ENCODE measurements at places on chromosomes 16 and 17. TPM values are rescaled to one million over a fixed set of nuclear protein-coding genes. Genes with fewer than 3 reads are reported as not detected.

DNA sequence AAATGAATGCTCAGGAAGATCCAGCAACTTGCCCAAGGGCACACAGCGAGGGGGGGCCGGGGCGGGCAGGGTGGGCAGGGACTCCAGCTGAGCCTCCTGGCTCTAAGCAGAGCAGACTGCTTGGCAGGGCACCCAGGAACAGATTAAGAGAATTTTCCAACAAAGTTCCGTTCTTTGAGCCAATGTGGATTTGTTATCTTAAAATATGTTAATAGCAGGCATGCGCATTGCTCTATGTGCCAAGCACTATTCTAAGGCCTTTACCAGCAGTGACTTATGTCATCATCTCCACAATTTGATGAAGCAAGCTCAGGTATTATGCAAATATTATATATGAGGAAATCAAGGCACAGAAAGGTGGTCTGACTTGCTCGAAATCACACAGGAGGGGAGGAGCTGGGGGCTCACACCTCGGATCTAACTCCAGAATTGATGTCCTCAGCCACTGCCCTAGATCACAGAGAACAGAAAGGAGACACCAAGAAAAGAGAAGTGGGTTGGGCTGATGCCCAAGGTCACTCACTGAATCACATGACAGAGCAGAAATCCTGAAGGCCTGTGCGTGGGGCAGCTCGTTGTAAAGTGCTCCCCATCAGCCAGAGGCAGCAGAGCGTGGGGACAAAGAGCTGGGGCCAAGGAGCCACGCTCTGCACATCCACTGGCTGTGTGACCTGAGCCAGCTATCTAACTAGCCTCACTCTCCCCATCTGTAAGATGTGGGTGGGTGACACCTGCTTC, 23.2 kb upstream of the MEAK7 start:
- peaks cover 2% of the 10 kb centered on the region for H3K36me3 ChIP-seq
- no peak overlapping the region for H3K27ac ChIP-seq
- no peak overlapping the region for H3K4me3 ChIP-seq
- H3K4me1 ChIP-seq: peaks cover 26% of the 10 kb centered on the region

DNA sequence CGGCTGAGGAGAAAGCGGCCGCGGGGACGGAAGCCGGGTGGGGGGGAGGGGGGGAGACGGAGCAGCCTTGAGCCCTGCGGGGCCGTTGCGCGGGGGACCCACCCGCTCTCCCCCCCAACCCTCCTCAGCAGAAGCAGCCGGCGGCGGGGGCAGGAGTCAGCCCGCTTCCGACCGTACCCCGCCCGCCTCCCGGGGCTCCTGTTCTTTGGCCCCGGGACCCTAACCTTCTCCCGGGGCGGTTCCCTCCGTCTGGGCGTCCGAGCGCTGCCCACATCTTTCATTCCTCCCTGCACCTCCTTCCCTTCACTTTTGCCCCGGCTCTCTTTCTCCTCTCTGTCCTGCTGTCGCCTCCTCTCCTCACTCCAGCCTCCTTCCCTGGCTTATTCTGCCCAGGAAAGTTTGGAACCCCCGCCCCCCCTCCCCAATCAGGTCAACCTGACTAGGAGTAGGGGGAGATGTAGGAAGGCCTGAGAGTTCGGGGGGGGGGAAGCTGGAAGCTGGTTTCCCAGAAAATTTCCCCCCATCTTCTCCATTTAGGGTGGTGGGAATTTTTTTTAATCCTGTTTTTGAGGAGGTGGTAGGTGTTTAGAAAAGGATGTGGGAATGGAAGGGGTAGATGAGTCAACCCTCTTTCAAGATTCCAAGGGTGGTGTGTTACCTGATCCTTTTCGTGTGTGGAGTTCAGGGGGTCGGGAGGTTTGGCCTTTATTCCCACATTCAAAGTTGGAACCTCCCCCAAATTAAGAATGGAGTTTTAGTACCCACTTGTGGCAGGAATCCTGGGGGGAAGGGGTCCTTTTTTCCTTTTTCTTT, 427 bp upstream of the NLK start:
- H3K27ac ChIP-seq: peak overlapping the region; percentile 78
- DNase-seq: no peak
- H3K4me3 ChIP-seq: peak overlapping the region; percentile 87
- H3K36me3 ChIP-seq: peaks cover 3% of the 10 kb centered on the region
- H3K27me3 ChIP-seq: no peaks in the 10 kb centered on the region

- no peaks in the 10 kb centered on the region for H3K27me3 ChIP-seq
- DNase-seq: no peak
- peaks cover 40% of the 10 kb centered on the region for H3K4me1 ChIP-seq
- H3K27ac ChIP-seq: peak overlapping the region; percentile 89
- peaks cover 5% of the 10 kb centered on the region for H3K36me3 ChIP-seq
Measured at GRCh38 chr17:29390851-29391631, 878 bp downstream of the TAOK1 start.

GRCh38 chr17:80871341-80871740, 120.3 kb upstream of the CHMP6 start:
- no peak overlapping the region for H3K27ac ChIP-seq
- no peaks in the 10 kb centered on the region for H3K27me3 ChIP-seq
- DNase-seq: no peak
- peaks cover 3% of the 10 kb centered on the region for H3K36me3 ChIP-seq
- peaks cover 36% of the 10 kb centered on the region for H3K4me1 ChIP-seq

DNA sequence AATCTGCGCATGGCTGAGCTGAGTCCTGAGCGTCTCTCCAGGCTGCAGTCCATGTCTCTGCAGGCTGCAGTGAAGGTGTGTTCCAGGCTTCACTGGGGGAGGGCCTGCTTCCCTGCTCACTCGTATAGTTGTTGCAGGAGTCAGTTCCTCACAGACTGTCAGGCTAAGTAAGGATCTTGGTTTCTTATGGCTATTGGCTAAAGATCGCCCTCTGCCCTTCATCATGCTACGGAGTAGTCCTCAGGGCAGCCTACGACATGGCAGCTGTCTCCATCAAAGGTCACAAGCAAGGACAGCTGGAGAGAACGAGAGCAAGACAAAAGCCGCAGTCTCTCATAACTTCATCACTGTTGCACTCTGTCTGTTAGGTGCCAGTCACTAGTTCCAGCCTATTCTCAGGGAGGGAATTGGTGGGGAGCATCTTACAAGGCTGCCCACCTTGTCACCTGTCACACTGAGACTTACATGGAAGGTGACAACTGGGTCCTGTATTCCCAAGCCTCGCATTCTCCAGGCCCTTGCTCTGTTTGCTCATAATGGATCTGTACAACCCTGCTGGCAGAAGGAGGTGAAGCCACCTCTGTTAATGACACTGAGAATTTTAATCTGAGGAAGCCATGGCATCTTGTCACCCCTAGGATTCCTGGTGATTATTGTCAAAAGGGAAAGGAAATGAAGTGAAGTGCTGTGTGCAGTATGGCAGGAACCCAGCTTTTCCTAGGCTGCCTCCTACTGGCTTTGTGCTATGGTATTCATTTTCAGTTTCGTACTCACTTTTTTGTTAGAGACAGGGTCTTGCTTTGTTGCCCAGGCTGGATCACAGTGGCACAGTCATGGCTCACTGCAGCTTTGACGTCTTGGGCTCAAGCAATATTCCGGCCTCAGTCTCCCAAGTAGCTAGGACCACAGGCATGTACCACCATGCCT, 43.4 kb downstream of the MFSD11 start:
- peaks cover 5% of the 10 kb centered on the region for H3K4me1 ChIP-seq
- no peaks in the 10 kb centered on the region for H3K27me3 ChIP-seq
- no peak overlapping the region for H3K4me3 ChIP-seq
- no peak overlapping the region for H3K27ac ChIP-seq
- peaks cover 23% of the 10 kb centered on the region for H3K36me3 ChIP-seq

GRCh38 chr17:622356-622755, 92.3 kb downstream of the VPS53 start:
- peaks cover 25% of the 10 kb centered on the region for H3K36me3 ChIP-seq
- no peaks in the 10 kb centered on the region for H3K27me3 ChIP-seq
- H3K4me3 ChIP-seq: no peak overlapping the region

- DNase-seq: no peak
- no peaks in the 10 kb centered on the region for H3K27me3 ChIP-seq
- peaks cover 15% of the 10 kb centered on the region for H3K36me3 ChIP-seq
- no peak overlapping the region for H3K4me3 ChIP-seq
- no peak overlapping the region for H3K27ac ChIP-seq
Measured at GRCh38 chr17:82644148-82644547, 4.1 kb downstream of the WDR45B start.

DNA sequence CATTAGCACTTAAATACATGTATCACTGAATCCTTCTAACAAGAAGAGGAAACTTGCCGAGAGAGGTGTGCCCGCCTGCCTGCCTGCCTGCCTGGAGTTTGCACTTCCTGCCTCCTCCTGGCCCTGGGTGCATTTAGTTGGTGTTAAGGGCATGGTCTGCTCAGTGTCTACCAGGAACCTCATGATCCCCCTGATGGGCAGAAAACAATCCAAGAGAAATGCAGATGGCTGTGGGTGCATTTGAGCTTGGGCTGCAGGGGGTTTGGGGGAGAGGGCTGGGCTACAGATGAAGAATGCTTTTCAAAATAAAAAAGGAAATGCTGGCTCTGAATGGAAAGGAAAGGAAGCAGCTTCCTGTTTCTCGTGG, 10.1 kb downstream of the KSR1 start:
- H3K27ac ChIP-seq: no peak overlapping the region
- H3K27me3 ChIP-seq: no peaks in the 10 kb centered on the region
- no peaks in the 10 kb centered on the region for H3K36me3 ChIP-seq
- H3K4me1 ChIP-seq: peaks cover 49% of the 10 kb centered on the region
- no peak overlapping the region for H3K4me3 ChIP-seq

DNA sequence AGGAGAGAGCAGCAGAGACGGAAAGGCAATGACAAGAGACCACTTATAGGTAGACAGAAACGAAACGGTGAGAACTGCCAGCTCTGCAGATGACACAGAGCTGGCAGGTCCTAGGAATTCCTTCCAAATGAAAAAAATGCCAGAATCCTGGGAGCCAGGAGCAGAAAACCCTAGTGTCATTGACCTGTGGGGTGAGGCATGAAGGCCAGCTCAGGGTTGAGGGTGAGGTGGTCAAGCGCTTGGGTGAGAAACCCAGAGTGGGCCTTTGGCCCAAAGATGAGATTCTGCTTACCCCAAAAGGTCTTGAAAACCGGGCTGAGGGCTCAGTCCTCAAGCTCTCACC, 9.2 kb downstream of the HIC1 start:
- H3K36me3 ChIP-seq: peaks cover 30% of the 10 kb centered on the region
- no peak overlapping the region for H3K27ac ChIP-seq
- DNase-seq: no peak
- H3K4me3 ChIP-seq: no peak overlapping the region
- H3K27me3 ChIP-seq: no peaks in the 10 kb centered on the region

DNA sequence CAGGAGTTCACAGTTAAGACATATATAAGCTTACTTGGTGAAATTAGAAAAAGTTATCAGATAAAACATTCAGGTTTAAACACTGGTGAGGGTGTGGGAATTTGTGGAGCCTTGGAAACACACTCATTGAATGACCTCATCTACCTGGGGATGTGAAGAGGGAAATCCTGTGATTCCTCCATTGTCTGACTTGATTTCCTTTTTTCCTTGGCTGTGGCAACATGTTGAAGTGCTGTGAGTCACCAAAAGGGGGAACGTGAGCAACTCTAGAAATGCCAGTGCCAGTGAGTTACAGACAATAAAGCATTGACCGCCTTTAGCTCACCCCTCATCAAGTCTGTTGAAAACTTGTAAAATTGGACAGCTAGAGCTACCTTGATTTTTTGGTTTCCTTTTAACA, 1.8 kb downstream of the HMOX2 start:
- no peaks in the 10 kb centered on the region for H3K27me3 ChIP-seq
- H3K36me3 ChIP-seq: peaks cover 3% of the 10 kb centered on the region
- peak overlapping the region; percentile 31 for H3K27ac ChIP-seq
- peak overlapping the region; percentile 81 for H3K4me3 ChIP-seq
- no peak for DNase-seq

DNA sequence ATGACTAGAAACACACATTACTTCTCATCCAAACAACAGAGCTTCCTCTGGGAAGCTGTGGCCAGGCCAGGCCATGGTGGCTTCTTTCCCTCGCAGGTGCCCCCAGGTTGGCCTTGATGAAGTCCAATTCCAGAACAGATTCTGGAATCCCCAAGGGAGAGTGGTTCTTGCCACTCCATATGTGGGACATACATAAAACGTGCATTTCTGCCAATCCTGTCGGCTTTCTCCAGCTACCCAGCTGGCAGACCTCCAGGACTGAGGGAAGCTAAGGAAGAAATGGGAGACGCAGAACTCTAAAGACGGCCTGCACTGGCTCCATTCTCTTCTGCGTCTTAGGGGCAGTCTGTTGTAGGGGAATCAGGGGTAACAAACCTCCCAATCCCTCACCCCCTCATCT, 219.2 kb upstream of the CDH5 start:
- no peaks in the 10 kb centered on the region for H3K27me3 ChIP-seq
- DNase-seq: no peak
- H3K4me1 ChIP-seq: peaks cover 49% of the 10 kb centered on the region

GRCh38 chr17:1177016-1177700, 2.6 kb downstream of the ABR start:
- peaks cover 40% of the 10 kb centered on the region for H3K4me1 ChIP-seq
- no peaks in the 10 kb centered on the region for H3K27me3 ChIP-seq
- peak overlapping the region; percentile 68 for H3K27ac ChIP-seq
- DNase-seq: no peak
- H3K4me3 ChIP-seq: peak overlapping the region; percentile 84

- no peak for DNase-seq
- peaks cover 50% of the 10 kb centered on the region for H3K27me3 ChIP-seq
- H3K27ac ChIP-seq: no peak overlapping the region
Measured at GRCh38 chr17:57762452-57763395, 17.6 kb upstream of the CCDC182 start.

DNA sequence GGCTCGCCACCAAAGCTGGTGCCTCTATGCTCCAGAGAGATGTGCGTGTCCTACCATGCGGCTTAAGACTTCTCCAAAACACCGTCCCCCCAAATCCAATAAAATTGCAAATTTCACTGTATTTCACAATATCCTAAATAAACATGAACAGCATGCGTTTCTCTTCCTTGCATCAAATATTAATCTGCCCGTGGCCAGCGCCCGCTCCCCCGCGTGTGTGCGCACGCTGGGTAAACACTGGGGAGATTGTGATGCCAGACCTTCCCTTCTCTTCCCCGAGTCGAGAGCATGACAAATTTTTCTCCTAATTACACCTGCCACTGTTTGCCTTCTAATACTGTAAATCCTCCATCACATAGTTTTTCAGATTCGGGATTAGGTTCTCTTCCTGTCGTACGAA, 148.1 kb downstream of the MRM1 start:
- no peak for DNase-seq
- no peak overlapping the region for H3K27ac ChIP-seq
- peaks cover 29% of the 10 kb centered on the region for H3K27me3 ChIP-seq
- H3K4me3 ChIP-seq: no peak overlapping the region
- H3K4me1 ChIP-seq: no peaks in the 10 kb centered on the region

- H3K4me3 ChIP-seq: no peak overlapping the region
- peaks cover 28% of the 10 kb centered on the region for H3K36me3 ChIP-seq
- H3K27ac ChIP-seq: no peak overlapping the region
- peaks cover under 1% of the 10 kb centered on the region for H3K4me1 ChIP-seq
- no peak for DNase-seq
- H3K27me3 ChIP-seq: no peaks in the 10 kb centered on the region
Measured at GRCh38 chr16:87828907-87829621, 40.2 kb downstream of the SLC7A5 start.

- DNase-seq: no peak
- no peak overlapping the region for H3K27ac ChIP-seq
- H3K4me1 ChIP-seq: peaks cover 47% of the 10 kb centered on the region
- no peaks in the 10 kb centered on the region for H3K36me3 ChIP-seq
Measured at GRCh38 chr17:79841369-79842135, 2.3 kb upstream of the CBX4 start.

Gene HOXB1
- not detected for total RNA-seq

Gene PPM1E
- total RNA-seq: 1.7 TPM

Gene GAST
- total RNA-seq: not detected

Gene CIITA
- total RNA-seq: not detected

Gene ZSCAN32
- 14.3 TPM for total RNA-seq

Gene KIF19
- not detected for total RNA-seq

Gene NPLOC4
- total RNA-seq: 99.7 TPM
